ENCODE measurements at places on chromosomes 1 and 21.

DNA sequence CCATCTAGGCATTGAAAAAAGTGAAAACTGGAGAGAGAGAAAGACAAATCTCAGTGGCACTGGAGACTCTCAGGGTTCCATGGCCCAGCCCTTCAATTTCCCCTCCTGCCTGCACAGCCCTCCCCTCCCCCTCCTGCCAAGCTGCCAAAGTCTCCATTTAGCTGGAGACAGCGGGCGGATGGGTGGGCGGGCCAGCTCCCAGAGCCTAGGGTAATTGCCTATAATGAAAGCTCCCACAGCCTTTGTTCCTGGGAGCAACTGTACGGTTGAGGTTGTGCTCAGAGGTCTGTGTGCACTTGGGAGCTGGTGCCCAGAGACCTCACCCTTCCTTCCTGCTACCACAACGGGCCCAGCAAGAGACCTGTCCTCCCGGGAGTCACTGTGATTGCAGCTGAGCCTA, 89.6 kb downstream of the NAV1 start:
- DNase-seq, result no peak

- no peak for DNase-seq
These were observed 56.5 kb downstream of the LAMC2 start for GRCh38 chr1:183242556-183242955.

DNA sequence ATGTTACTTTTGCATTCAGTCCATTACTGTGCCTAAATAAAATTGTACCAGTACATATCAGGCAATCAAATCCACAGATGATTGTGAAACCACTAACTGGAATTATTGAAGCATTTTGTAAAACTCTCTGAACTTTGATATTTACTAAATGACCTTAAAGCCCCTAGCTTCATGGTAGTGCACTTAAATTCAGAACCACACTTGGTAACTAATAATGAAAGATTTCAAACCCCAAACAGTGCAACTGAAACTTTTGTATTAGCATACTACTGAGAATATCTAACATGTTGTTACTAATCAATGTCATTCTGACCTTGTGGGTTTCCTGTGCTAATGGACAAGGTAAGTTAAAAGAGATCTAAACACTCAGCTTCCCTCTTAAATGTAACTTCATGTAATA, at the start of gene CFHR3:
CFHR3 (plus strand) TSS at position 238 of the 400 bp plus-strand sequence; CDS start at position 285, 47 bp downstream.
- no peak for DNase-seq

GRCh38 chr1:198780376-198780775, 141.5 kb downstream of the PTPRC start:
- DNase-seq, result no peak

GRCh38 chr1:116515702-116516101, 55.1 kb downstream of the CD58 start:
- no peak for DNase-seq

GRCh38 chr1:224539971-224540370, 76.1 kb upstream of the CNIH3 start:
- DNase-seq, result no peak

DNA sequence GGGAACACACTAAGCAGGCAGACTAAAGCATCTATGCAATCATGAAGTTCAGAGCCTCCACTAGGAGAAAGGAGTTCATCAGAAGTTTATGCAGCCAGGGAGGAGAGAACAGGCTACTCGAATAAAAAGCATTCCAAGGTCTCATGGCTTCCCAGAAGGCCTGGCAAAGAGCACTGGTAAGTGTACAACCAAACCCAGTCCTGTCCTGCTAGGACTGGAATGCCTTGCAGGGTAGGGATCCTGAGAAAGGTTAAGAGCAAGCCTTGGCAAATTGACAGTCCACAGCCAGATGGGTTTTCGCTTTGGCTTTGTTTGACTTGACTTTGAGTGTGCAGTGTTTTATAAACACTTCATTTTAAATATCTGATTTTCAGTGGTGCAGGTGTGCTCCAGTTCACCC, 133.6 kb upstream of the ATP1B1 start:
- no peak for DNase-seq

- DNase-seq, result no peak
These were observed 87.9 kb downstream of the SYT14 start for GRCh38 chr1:210025870-210026269.

- no peak for DNase-seq
These were observed 192.9 kb downstream of the RHOU start for GRCh38 chr1:228927946-228928898.

DNA sequence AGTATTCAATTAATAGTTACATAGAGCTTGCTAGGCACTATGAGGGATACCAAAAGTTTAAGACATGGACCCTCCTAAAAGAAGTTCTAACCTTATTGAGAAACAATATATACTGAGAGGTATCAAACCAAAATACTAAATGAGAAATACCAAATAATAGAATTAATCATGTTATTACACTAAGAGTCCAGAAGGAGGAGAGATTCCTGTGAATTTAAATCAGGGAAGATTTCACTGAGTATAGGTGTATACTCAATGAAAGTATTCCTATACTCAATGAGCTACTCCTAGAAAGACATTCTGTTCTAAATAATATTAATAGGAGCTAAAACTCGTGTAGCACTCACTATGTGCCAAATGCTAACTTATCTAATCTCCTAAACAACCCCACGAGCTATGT, 9.4 kb downstream of the CR1L start:
- no peak for DNase-seq

DNA sequence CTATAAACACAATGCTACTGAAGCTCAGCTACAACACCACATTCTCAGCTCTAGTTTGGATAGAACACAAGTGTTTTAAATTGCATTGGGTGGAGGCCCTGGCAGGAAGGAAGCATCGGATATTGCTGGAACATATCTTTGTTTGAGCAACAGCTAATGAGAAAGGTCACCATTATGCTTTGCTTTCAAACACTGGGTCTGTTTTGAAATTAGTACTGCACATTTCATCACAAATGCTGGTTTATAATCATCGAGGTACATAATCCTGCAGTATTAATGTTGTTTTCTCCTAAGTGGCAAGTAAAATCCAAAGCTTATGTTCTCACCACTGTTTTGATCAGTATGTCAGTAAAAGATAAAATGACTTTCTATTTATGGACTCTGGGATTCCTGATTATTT, 61.5 kb upstream of the ARHGAP29 start:
- no peak for DNase-seq

GRCh38 chr1:151817353-151817730, 12.1 kb upstream of the LINGO4 start:
- no peak for DNase-seq

DNA sequence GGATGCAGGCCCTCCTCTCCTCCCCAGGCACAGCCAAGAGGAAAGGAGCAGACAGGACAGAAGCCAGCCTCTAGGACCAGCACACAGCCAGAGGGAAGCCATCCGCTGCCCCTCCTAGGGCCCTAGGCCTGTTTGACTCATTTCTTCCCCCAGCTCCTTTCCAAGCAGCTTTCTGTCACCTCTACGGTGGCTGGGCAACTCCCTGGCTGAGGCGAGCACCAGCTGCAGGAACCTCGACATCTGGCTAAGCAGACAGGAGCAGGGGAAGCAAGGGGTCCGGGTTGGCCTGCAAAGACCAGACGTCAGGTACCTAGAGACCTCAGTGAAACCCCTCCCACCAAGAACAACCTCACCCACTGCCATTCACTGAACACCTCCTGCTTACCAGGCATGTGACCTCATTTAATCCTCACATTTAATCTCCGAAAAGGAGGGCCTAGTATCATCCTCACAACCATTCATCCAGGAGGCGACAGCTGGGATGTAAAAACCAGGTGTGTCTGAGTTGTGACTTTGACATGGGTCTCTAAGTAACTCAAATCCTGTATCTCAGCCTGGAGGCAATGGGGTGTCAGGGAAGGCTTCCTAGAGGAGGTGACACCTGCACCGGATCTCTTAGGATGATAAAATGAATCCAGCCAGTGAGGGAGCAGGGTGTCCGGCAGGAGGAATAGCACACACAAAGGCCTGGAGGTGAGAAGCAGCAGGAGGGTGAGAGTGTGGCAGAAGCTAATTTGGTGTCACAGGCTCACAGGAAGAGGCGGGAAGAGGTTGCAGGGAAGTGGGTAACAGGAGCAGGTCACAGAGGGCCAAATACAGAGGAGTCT, 5.9 kb downstream of the LRP8 start:
- no peak for DNase-seq

DNA sequence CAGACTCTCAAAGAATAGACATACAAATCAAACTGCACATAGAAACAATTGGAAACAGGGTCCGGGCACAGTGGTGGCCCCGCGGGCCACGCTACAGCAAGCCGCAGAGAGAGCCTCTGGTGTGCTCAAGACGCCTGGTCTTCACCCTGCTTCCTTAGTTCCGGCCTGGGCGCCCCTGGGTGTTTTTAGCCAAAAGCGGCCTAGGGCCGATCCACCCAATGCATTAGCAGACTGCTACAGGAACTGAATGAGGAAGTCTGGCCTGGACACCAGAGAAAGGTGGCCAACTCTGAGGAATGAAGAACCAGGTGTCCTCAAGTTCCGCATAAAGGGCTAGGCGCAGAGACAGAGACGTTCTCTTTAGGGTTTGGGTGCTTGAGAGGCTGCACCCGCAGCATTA, 1.7 kb downstream of the PRRX1 start:
- DNase-seq, result no peak

- DNase-seq, result no peak
These were observed 174.6 kb downstream of the KCNK2 start for GRCh38 chr1:215256936-215257679.

DNA sequence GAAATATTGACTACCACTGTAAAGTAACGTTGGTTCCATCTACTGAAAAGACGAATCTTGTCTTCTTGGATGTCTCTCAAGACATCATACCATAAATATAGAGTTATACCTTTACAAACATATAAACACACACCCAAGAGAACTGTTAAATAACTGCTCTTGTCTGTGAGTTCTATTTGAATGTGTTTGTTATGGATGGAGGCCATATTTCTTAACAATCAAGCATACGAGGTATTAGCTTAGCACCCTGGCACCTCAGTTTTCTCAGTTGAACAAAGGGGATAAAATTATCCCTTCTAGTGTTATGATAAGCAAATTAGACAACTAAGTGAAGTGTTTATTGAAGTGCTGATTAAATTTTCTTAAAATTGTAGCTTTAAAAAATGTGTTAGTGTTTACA, 336.6 kb upstream of the ZRANB2 start:
- no peak for DNase-seq

DNA sequence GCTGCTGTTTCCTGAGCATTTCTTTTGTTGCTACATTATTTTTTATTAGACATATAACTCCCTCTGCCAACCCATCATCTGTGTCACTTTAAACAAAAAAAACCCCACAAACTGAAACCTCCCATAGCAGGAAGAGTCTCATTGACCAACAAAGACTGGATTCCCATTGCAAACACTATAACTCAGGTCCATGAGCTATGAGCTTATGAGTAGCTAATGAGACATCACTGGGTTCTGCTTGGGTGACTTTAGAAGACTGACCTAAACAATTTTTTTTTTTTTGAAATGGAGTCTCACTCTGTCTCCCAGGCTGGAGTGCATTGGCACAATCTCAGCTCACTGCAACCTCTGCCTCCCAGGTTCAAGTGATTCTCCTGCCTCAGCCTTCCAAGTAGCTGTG, 212.8 kb downstream of the LTN1 start:
- DNase-seq, result no peak

- no peak for DNase-seq
These were observed 8.3 kb downstream of the RIPK4 start for GRCh38 chr21:41758550-41758949.

DNA sequence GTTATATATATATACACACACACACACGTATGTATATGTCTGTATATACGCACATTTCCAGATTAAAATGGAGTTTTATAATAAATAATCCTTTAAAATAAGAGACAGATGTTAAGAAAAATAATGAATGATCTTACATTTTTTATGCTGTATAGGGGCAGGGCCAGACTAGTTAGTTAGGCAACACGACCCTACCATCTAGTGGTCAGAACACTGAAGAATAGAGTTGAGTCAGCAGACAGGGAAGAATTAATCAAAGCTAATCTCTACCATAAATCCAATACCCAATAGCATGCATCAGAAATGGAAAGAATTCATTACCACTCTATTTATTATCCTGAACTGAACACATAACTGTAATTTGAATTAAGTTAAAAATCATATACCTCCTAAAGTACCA, 156.7 kb downstream of the BRINP3 start:
- peak; percentile 12 for DNase-seq

- no peak for DNase-seq
These were observed 317.9 kb downstream of the LTN1 start for GRCh38 chr21:28674763-28675162.

GRCh38 chr1:153119491-153119971, 6.2 kb upstream of the SPRR2F start:
- DNase-seq, result no peak

- DNase-seq, result no peak
These were observed 309.5 kb downstream of the KIF26B start for GRCh38 chr1:245464290-245464689.

DNA sequence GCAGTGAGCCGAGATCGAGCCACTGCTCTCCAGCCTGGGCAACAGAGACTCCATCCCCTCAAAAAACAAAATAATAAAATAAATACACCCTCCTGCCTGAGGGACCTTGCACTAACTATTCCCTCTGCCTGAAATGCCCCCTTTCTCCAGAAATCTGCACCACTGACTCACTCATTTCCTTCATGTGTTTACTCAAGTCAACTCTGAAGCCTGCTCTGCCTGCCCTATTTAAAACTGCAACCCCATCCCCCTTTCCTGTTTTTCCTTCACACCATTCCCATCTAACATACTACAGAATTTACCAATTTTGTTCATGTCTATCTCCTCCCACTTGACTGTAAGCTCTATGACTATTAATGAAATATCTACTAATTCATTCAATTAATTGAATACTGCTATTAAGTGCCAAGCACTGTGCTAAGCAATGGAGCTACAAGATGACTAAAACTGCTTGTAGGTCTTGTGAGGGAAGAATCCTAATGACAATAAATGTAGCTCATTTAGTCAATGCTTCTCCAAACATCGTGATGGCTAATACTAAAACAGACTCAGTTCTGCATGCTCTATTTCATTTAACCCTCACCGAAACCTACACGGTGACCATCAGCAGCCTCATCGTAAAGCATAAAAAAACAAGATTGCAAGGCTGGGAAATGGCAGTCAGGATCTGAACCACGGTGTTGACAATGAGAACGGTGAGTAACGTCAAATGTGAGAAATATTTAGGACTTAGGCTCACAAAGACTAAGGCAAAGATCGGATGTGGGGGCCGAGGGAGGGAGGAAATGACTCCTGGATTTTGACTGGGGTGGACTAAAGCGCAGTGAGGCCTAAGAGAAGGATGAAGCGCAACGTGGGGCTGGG, 749 bp upstream of the TMEM39B start:
- no peak for DNase-seq

DNA sequence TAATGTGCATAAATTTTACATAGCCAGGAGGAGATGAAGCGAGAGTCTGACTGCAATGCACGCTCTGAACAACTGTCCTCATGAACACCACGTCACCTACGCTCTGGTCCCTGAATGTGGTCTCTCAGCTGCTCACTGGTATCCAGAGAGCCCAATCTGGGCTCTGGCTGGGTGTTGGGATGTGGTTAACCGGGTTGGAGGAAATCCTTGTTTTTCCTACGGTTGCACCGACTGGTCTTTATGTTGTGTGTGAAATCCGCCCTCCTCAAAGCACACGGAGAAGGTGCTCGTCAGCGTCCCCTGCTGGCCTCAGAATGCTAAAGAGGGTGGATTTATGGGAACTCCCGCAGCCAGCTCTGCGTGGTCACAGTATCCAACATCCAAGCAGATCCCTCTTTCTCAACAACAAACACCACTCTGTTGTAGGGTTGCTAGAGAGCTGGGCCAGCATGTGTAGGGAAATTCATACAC, 51.8 kb upstream of the FAM89A start:
- DNase-seq, result peak; percentile 71

- no peak for DNase-seq
These were observed 271.7 kb downstream of the NPHP4 start for GRCh38 chr1:5720484-5720883.

- no peak for DNase-seq
These were observed 23.7 kb downstream of the WARS2 start for GRCh38 chr1:119116725-119117124.

All from endothelial cell (in vitro differentiated cells).